Kasumi-1 (cell line): ENCODE measurements at places on chromosomes 4 and X.

GRCh38 chr4:149158817-149159216 lies 656.8 kb downstream of the IQCM start:
- no peak for DNase-seq

- no peak for DNase-seq
Observed at GRCh38 chrX:104253567-104254441, 929 bp downstream of the ESX1 start.

DNA sequence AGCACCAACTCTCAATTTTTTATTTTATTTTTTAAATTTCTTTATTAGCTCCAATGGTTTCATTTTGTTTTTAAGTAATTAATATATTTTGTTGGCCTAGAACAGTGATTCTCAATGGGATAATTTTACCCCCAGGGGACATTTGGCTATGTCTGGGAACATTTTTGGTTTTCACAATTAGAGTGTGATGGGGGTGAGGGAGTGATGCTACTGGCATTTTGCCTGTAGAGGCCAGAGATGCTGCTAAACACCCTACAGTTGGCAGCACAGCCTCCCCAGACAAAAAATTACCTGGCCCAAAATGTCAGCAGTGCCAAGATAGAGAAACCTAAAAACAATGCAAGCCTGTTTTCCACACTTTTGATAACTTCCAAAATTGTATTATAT lies 64.6 kb downstream of the HHIP start:
- DNase-seq: no peak

- DNase-seq: no peak
Observed at GRCh38 chr4:33134366-33134765, 2414.2 kb downstream of the PCDH7 start.

DNA sequence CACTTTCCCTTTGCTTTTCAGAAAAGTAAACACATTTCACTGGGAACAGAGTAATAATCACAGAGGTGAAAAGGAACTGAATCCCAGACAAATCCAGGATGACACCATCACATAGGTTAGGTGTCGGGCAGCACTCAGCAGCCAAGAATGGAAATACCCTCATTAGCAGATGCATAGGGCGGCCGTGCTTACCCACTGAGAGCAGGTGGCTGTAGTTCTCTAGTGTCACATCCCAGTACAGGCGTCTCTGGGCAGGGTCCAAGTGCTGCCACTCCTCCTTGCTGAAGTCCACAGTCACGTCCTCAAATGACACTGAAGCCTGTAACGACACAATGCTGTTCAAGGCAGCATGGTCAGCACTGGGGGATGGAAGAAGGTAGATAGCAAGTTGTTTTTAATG lies 26.9 kb downstream of the ZNF41 start:
- no peak for DNase-seq

DNA sequence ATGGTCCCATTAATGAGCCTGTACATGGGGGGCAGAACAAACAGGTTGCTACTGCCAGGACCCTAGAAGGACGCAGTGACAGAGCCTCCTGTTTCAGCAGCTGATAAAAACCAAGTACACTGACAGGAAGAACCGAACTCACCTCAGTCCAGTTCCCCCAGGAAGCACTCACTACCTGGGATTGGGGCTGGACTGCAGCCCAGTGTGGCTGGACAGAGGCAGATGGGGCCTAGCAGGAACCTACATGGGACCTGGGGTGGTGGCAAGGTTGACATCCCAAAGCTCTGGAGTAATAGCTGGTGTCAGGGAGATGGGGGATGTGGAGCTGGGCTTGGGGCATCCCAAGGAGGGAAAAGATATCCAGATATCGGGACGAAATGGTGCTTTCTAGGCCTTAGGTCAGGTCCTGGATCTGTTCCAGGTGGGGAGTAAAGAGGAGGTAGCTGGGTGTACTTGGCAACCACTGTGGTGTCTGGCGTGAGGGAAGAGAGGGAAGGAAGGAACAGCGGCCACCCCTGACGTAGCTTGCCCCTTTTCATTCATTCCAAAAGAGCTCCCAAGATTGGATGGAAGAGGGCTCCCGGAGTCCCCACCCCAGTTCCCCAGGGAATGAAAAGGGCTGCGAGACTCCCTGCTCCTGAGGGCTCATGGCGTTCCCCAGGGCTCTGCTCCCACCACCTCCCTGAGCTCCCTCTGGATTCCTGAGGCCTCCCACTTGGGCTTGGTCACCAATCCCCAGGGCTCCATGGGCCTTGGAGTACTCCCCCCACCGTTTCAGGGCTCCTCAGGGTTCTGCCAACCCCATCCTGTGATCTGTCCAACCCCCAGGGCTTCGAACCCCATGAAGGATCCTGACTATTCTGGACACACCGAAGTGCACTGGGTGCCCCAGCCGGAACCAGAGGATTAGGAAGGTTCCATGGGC lies 4.5 kb downstream of the EMD start:
- DNase-seq: no peak

- no peak for DNase-seq
Observed at GRCh38 chr4:93334003-93334402, 494.6 kb upstream of the ATOH1 start.

DNA sequence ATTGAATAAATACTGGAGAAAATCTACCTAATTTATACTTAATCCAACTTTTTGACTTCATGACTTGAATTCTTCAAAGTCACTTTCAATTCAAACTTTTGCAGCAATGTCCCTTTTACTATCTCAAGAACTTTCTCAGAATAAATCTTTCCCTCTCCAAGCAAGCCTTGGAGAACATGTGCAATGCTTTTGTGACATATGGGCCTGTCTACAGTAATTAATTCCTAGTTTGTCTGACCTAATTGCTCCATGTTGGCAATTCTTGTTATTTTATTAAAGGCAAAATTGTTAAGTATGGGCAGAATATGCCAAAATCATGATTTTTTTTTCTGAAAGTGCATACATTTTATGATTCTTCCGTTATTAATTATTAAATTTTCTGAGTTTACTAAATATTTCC lies 1115.3 kb downstream of the PDHA2 start:
- DNase-seq: no peak

GRCh38 chr4:167595898-167596297 lies 361.6 kb upstream of the SPOCK3 start:
- DNase-seq: no peak

- no peak for DNase-seq
Observed at GRCh38 chr4:98386-98785, 25.9 kb upstream of the ZNF718 start.

- peak; percentile 59 for DNase-seq
Observed at GRCh38 chr4:116880625-116881024, 204.8 kb downstream of the TRAM1L1 start.

- peak; percentile 85 for DNase-seq
Observed at GRCh38 chr4:83124111-83124780, 9.7 kb upstream of the PLAC8 start.

GRCh38 chrX:129433461-129433860 lies 89.8 kb downstream of the SMARCA1 start:
- DNase-seq: no peak

DNA sequence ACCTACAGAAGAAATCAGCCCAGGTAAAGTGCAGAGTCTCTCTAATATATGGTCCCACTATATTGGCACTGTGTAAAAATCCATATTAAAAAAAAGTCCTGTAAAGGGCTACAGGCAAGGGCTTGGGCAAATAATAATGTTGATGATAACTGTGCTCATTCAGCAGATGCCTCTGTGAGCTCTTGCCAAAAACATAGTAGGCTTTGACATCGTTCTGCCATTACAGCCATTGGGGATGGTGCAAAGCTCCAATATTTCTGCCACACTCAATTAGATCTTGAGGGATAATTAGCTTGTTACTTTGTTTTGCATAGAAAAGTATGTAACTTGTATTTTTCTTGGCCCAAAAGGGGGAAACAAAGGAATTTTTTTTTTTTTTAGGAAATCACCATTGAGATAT lies 645.5 kb upstream of the FAM241A start:
- DNase-seq: no peak

GRCh38 chrX:98067611-98068010 lies 1183.9 kb downstream of the RPA4 start:
- no peak for DNase-seq

- DNase-seq: no peak
Observed at GRCh38 chr4:24703298-24703697, 92.1 kb upstream of the SOD3 start.

- no peak for DNase-seq
Observed at GRCh38 chr4:175906384-175906783, 94.3 kb upstream of the GPM6A start.

DNA sequence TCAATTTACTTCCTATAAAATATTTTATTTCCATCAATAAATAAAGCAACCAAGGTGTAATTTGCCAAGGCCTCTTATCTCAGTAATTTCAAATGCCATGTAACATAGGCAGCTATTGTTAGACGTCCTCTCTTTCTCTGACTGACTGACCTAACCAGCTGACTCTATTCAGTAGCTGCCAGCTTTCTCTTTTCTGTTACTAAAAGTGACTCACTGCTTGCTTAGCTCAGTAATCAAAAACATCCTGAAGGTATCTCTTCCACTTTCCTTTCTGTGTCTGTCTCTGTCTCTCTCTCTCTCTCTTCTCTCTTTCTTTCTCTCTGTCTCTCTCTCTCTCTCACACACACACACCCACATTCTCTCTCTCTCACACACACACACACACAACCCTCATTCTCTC lies 134.2 kb downstream of the SPOCK3 start:
- no peak for DNase-seq

DNA sequence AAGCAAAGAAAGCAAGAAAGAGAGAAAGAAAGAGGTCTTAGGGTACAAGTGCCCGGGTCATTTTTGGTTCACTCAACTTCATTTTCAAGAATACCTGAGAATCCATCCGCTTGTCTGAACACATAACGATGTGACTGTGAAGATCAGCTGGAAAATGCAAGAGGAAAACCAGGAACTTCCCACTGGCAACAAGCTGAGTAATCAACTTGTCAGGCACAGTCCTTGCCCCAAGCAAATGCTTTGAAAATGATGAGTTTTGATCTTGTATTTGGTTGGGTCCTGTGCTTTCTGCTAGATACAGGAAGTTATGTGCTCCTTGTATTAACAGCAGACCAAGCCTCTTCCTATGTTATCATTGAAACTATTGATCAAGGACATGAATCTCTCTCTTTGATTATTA lies 239.1 kb downstream of the ASMT start:
- DNase-seq: no peak

- no peak for DNase-seq
Observed at GRCh38 chr4:179607003-179607402, 2164.8 kb upstream of the AGA start.

GRCh38 chr4:185128272-185129119 lies 14.6 kb upstream of the SLC25A4 start:
- DNase-seq: no peak

DNA sequence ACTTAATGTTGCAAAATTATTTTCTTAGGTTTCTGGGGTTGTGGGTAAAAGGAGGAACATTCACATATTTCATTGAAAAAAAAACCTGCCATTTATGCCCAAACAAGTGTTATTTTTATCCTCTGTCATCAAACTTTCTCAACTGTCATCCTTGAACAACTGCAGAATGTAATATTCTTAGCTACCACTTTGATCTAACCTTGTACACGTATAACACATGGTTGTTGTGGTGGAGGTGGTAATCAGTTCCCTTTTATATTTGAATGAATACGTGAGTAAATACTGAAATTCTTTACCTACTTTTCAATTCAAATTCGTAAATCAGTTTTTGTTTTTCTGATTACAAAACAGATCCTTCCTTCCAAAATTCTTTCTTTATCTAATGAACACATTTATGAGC lies 3.8 kb upstream of the AMMECR1 start:
- no peak for DNase-seq

- DNase-seq: no peak
Observed at GRCh38 chrX:153476666-153477363, 6.4 kb upstream of the HAUS7 start.

DNA sequence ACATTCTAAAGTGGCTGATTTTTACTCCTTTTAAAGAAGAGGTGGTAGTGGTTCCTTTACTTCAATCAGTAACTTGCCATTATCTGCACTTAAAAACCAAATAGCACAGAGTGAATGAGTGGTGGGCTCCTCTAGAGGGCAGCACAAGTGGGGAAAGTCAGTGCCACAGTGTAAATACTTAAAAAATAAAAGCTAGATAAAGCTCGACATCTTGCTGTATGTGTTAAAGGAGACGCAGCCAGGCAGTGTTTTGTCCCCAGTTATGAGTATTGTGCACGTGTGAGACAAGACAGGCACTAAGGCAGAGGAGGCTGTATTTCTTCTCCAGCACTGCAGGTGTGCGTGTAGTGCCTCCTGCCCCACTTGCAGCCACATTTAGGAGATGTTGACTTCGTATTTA lies 24.6 kb downstream of the NAP1L5 start:
- DNase-seq: peak; percentile 69

- no peak for DNase-seq
Observed at GRCh38 chrX:139156356-139156755, 374.2 kb upstream of the F9 start.

DNA sequence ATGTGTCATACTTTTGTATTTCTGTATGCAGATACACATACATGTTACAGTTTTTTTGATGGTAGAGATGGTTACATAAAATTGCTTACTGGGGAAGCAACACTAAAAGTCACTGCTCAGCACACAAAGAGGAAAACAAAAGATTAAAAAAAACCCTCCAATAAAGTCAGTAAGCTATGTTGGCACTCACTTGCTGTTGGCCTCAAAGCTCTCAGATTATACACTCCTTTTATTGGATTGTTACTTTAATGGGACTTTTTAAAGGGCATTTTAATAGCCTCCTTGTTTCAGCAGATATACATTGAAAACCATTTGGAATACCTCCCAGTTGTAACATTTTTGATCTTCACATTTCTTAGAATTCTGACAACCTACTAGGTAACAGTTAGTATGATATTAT lies 222.0 kb upstream of the HHIP start:
- no peak for DNase-seq

DNA sequence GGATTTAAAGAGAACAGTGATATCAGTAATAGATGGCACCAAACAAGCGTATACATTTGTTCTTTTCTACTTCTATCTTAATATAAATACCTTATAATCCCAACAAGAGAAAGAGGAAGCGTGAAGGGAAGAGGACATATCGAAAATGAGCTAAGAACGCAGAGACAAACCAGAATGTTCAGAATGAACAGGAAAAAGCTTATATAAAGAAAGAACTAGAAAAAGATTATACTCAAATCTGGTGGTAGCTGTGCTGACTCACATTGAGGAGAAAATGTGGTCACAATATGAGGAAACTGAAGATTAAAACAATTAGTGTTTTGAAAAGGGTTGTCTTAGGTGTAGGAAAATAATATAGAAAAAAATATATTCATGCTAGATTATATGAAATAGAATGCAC lies 2.0 kb upstream of the GPR34 start:
- peak; percentile 22 for DNase-seq

DNA sequence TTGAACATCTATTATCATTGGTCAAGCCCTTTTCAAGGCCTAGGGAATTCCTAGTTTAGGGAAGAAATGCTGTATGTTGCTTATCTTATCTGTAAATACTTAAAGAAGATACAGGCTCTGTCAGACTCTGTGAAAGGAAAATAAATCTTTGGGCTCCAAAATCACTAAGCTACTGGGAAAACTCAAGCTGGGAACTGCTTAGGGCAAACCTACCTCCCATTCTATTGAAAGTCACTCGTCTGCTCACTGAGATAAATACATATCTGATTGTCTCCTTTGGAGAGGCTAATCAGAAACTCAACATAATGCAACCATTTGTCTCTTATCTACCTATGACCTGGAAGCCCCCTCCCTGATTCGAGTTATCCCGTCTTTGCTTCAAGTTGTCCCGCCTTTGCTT lies 108.6 kb upstream of the NDST4 start:
- no peak for DNase-seq
